ENCODE measurements at places on chromosomes 4 and X. TPM values are rescaled to one million over a fixed set of nuclear protein-coding genes. Genes with fewer than 3 reads are reported as not detected.
A peak's percentile ranks its signal among the peaks of the same experiment; 100 is the strongest.

The MTM1 gene
- 30.2 TPM for total RNA-seq

The CDX4 gene
- 0.45 TPM for total RNA-seq

The C4orf51 gene
- not detected for total RNA-seq

The USP51 gene
- total RNA-seq: 8.5 TPM

The SNCA gene
- total RNA-seq: 5.6 TPM

The TACR3 gene
- total RNA-seq: not detected

The ALAS2 gene
- total RNA-seq: not detected

The PARM1 gene
- total RNA-seq: 105 TPM

The NDP gene
- 3.3 TPM for total RNA-seq

The TEX13B gene
- total RNA-seq: not detected

The HHIP gene
- 0.82 TPM for total RNA-seq

The MAOA gene
- total RNA-seq: 230 TPM

The STAP1 gene
- 0.34 TPM for total RNA-seq

The ZNF41 gene
- total RNA-seq: 8.3 TPM

The FGA gene
- 0.68 TPM for total RNA-seq

The UGT2A3 gene
- not detected for total RNA-seq

The CDKL2 gene
- not detected for total RNA-seq

DNA sequence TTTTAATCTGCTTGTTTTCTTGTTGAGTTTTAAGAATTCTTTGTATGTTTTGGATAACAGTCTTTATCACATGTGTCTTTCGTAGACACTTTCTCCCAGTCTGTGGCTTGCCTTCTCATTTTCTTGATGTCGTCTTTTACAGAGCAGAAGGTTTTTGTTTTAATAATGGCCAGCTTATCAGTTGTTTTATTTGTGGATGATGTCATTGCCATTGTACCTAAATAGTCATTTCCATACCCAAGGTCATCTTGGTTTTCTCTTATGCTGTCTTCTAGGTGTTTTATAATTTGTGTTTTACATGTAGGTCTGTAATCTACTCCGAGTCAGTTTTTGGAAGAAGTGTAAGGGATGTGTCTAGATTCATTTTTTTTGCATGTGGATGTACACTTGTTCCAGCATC is 159.6 kb upstream of the NUDT6 start:
- H3K36me3 ChIP-seq: no peaks in the 10 kb centered on the region
- no peaks in the 10 kb centered on the region for H3K27me3 ChIP-seq
- H3K4me1 ChIP-seq: no peaks in the 10 kb centered on the region
- H3K27ac ChIP-seq: no peak overlapping the region
- no peak for DNase-seq

- no peaks in the 10 kb centered on the region for H3K36me3 ChIP-seq
- no peak overlapping the region for H3K4me3 ChIP-seq
- H3K4me1 ChIP-seq: no peaks in the 10 kb centered on the region
- no peak overlapping the region for H3K27ac ChIP-seq
Measured at GRCh38 chr4:87614292-87614890, 6.1 kb downstream of the DSPP start.

DNA sequence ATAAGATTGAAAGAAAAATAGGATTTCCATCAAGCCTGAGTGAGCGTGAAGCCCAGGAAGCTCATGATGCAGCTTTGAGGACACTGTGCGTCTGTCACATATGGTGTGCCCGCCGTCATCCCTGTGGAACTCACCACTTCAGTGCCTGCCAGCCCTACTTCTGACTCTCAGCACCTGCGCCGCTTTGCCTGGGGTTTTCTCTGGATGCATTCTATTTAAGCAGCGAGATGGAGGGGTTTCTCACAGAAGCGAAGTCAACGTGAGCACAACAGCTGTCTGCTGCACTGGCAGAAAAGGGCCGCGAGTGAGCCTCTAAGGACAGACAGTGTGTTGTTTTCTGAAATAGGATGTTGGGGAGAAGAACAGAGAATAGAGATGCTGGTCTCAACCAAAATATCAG is 6.2 kb upstream of the TMEM128 start:
- no peaks in the 10 kb centered on the region for H3K36me3 ChIP-seq
- H3K4me3 ChIP-seq: no peak overlapping the region
- H3K27me3 ChIP-seq: no peaks in the 10 kb centered on the region
- DNase-seq: no peak
- H3K27ac ChIP-seq: no peak overlapping the region

DNA sequence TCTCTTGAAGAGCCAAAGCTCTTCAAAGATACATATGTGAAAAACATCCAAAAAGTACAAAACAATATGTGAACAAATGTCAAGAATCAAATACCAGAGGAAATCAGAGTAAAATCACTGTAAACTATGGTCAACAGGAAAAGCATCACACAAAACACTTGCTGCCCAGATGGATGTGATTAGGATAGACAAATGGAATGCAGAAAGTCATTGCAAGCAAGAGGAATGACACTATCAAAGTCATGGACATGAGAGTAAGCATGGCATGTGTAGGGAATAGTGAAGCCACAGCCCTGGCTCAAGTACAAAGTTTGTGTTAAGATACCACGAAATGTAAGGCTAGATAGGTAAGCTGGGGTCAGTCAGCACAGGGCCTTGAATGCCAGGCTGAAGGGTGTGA is 37.7 kb downstream of the CLDN2 start:
- no peak overlapping the region for H3K27ac ChIP-seq
- H3K4me3 ChIP-seq: no peak overlapping the region
- H3K27me3 ChIP-seq: no peaks in the 10 kb centered on the region
- no peaks in the 10 kb centered on the region for H3K36me3 ChIP-seq
- no peak for DNase-seq

DNA sequence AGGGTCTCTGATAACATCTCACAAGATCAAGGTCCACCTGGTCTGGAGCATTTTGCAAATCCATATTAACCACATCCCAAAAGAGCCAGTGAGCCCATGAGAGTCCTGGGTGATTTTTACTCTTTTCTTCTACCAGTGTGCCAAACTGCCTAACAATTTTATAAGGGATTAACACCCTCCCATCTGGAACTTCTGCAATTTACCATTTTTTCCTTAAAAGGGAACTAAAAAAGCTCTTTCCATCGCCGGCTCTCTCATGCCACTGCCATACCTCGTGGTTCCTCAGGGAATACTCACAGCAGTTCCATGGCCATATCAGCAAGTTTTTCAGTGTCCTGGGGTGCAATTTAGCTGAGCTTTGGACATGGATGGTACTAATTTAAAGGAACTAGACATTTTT is 55.7 kb downstream of the SEPSECS start:
- no peak overlapping the region for H3K27ac ChIP-seq
- H3K4me1 ChIP-seq: no peaks in the 10 kb centered on the region
- H3K27me3 ChIP-seq: no peaks in the 10 kb centered on the region
- no peaks in the 10 kb centered on the region for H3K36me3 ChIP-seq
- H3K4me3 ChIP-seq: no peak overlapping the region

- H3K27ac ChIP-seq: no peak overlapping the region
- no peak overlapping the region for H3K4me3 ChIP-seq
- no peaks in the 10 kb centered on the region for H3K27me3 ChIP-seq
- H3K4me1 ChIP-seq: no peaks in the 10 kb centered on the region
Measured at GRCh38 chr4:65604515-65604914, 65.8 kb downstream of the EPHA5 start.

DNA sequence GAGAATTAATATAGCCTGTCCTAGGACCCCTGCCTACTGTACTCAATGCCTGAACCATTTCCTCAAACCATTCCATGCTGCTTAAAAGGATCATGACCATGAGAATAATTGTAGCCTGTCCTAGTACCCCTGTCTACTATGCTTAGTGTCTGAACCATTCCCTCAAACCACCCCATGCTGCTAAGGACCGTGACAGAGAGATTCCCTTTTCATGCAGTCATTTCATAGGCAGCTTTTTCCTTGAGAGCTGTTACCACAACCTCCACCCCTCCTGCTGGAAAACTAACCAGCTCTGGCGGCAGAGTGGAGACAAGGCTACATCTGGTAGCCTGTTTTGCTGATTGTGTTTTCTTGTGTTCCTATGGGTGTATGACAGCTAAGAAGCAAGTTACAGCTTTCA is 174.9 kb upstream of the SMARCAD1 start:
- H3K4me3 ChIP-seq: no peak overlapping the region
- no peaks in the 10 kb centered on the region for H3K4me1 ChIP-seq
- no peak overlapping the region for H3K27ac ChIP-seq
- no peaks in the 10 kb centered on the region for H3K27me3 ChIP-seq
- H3K36me3 ChIP-seq: no peaks in the 10 kb centered on the region

GRCh38 chrX:148593146-148593545 is 92.7 kb downstream of the AFF2 start:
- no peak overlapping the region for H3K4me3 ChIP-seq
- no peak overlapping the region for H3K27ac ChIP-seq
- H3K27me3 ChIP-seq: no peaks in the 10 kb centered on the region
- H3K4me1 ChIP-seq: no peaks in the 10 kb centered on the region
- DNase-seq: no peak

- H3K36me3 ChIP-seq: no peaks in the 10 kb centered on the region
- H3K4me3 ChIP-seq: no peak overlapping the region
- no peaks in the 10 kb centered on the region for H3K4me1 ChIP-seq
- H3K27ac ChIP-seq: no peak overlapping the region
- DNase-seq: no peak
- no peaks in the 10 kb centered on the region for H3K27me3 ChIP-seq
Measured at GRCh38 chr4:53863736-53864365, 200.6 kb downstream of the CHIC2 start.

- H3K4me3 ChIP-seq: no peak overlapping the region
- H3K4me1 ChIP-seq: no peaks in the 10 kb centered on the region
- no peak for DNase-seq
Measured at GRCh38 chr4:18722748-18723191, 701.2 kb upstream of the LCORL start.

- no peaks in the 10 kb centered on the region for H3K4me1 ChIP-seq
- no peak overlapping the region for H3K4me3 ChIP-seq
- no peaks in the 10 kb centered on the region for H3K27me3 ChIP-seq
- no peaks in the 10 kb centered on the region for H3K36me3 ChIP-seq
Measured at GRCh38 chrX:150216716-150217115, 146.4 kb upstream of the MAMLD1 start.

GRCh38 chrX:116872931-116873330 is 410.2 kb upstream of the CT83 start:
- no peaks in the 10 kb centered on the region for H3K27me3 ChIP-seq
- no peak for DNase-seq
- no peak overlapping the region for H3K27ac ChIP-seq
- no peaks in the 10 kb centered on the region for H3K4me1 ChIP-seq

DNA sequence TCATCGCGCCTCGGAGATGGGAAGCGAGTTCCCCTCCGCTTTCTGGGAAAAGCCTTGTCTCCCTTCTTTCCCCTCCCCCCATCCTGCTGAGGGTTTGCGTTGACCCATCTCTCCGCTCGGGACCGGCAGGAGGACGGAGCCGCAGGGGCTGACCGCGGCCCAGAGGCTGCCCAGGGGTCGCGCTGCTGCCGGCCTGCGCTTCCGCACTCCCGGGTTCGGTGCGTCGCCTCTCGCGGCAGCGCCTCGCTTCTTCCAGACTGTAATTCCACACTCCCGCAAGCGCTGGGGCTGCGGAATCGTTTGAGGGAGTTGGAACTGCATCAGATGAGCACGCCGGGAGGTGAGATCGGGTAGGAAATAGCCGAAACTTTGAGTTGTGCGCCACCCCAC is 88.3 kb downstream of the BCOR start:
- H3K27ac ChIP-seq: no peak overlapping the region
- H3K4me3 ChIP-seq: no peak overlapping the region
- no peaks in the 10 kb centered on the region for H3K27me3 ChIP-seq

DNA sequence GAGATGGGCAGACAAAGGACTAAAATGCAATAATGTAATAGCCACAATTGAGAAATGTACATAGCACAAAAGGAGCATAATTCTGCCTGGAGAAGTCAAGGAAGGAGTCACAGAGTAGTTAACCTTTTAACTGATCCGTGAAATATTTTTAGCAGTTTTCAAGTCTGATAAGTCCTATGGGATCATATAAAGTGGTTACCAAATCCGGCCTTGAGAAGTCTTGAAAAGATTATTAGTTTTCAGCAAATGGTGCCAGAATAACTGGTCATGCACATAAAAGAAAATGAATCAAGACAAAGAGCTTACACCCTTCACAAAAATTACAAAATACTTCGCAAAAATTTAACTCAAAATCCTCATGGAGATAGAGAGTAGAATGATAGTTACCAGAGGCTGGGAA is 788.7 kb upstream of the AMOT start:
- H3K27me3 ChIP-seq: no peaks in the 10 kb centered on the region
- H3K36me3 ChIP-seq: no peaks in the 10 kb centered on the region
- no peak for DNase-seq
- no peak overlapping the region for H3K4me3 ChIP-seq

GRCh38 chrX:16312761-16313623 is 145.7 kb downstream of the MAGEB17 start:
- no peaks in the 10 kb centered on the region for H3K36me3 ChIP-seq
- H3K27me3 ChIP-seq: no peaks in the 10 kb centered on the region
- no peak for DNase-seq
- no peak overlapping the region for H3K27ac ChIP-seq
- H3K4me3 ChIP-seq: no peak overlapping the region

DNA sequence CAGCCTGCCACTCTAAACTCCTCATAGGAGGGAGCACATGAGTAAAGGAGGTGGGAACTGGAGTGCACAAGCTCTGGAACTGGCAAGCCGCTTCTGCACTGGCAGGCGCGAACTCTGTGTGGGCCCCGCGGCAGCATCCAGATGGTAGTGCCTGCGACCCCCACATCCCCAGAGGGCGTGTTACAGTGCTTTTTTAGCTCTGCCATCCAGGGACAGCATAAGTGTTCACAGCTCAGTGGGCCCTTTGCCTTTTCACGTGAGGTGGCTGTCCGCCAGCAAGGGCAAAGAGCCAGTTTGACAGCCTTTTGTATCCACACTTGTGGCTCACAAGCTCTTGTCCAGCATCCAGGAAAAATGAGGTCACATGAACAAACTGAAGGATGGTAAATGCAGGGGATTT is 581.6 kb upstream of the DIAPH2 start:
- H3K4me3 ChIP-seq: no peak overlapping the region
- no peak for DNase-seq
- no peak overlapping the region for H3K27ac ChIP-seq
- H3K27me3 ChIP-seq: no peaks in the 10 kb centered on the region
- no peaks in the 10 kb centered on the region for H3K4me1 ChIP-seq

GRCh38 chr4:118865091-118865708 is 23.5 kb upstream of the SYNPO2 start:
- no peaks in the 10 kb centered on the region for H3K36me3 ChIP-seq
- H3K4me3 ChIP-seq: no peak overlapping the region
- H3K4me1 ChIP-seq: peaks cover 3% of the 10 kb centered on the region
- DNase-seq: peak; percentile 55
- peak overlapping the region; percentile 3 for H3K27ac ChIP-seq
- no peaks in the 10 kb centered on the region for H3K27me3 ChIP-seq

- H3K36me3 ChIP-seq: no peaks in the 10 kb centered on the region
- no peak for DNase-seq
- H3K4me3 ChIP-seq: no peak overlapping the region
- no peak overlapping the region for H3K27ac ChIP-seq
- H3K4me1 ChIP-seq: no peaks in the 10 kb centered on the region
Measured at GRCh38 chr4:149521611-149522425, 293.8 kb downstream of the IQCM start.

- no peaks in the 10 kb centered on the region for H3K27me3 ChIP-seq
- H3K27ac ChIP-seq: no peak overlapping the region
- no peak overlapping the region for H3K4me3 ChIP-seq
- H3K36me3 ChIP-seq: no peaks in the 10 kb centered on the region
- no peaks in the 10 kb centered on the region for H3K4me1 ChIP-seq
- DNase-seq: no peak
Measured at GRCh38 chr4:92249541-92249940, 54.2 kb upstream of the GRID2 start.

GRCh38 chrX:30248854-30249253 is 1.9 kb downstream of the MAGEB1 start:
- no peaks in the 10 kb centered on the region for H3K27me3 ChIP-seq
- H3K36me3 ChIP-seq: no peaks in the 10 kb centered on the region
- DNase-seq: no peak
- H3K27ac ChIP-seq: no peak overlapping the region
- no peak overlapping the region for H3K4me3 ChIP-seq

Data from prostate gland (tissue), 2 donors.